ENCODE measurements at places on chromosomes 7 and 10.

GRCh38 chr10:78785066-78785465 lies 283.7 kb upstream of the ZMIZ1 start:
- no peak for DNase-seq

DNA sequence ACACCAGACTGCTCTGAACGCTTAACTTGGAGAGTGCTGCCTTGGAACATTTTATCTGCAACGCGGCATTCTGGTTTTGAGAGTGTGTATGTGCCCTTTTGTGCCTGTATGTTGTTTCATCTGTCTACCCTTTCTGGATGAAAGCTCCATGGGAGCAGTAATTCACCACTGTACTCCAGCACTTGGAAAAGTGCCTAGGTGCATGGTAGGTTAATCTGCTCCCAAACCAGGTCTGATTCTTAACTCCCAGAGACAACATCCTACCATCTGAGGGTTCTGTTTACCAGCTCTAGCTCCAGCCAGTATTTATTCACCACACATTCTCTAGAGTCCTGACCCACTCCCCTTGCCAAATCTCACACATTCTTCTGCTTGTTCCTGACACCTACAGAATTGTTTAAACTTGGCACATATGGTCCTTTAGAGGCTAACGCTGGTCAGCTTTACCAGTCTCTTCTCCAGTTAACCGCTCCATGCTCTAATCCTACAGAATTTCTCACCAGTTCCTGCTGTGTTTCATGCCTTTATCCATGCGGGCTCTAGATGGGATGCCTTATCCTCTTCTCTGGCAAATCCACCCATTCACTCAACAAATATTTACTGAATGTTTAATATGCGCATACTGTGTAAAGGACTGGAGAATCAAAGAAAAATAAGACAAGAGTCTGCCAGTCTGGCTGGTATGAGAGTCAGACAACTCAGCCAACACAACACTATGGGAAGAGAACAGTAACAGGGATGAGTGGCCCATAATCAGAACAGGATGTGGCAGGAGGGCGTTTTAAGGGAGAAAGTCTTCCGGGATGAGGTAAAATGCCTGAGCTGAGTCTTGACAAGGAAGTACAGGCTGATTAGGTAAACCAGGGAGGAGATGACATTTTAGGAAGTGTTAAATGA lies 46.3 kb downstream of the MTPN start:
- no peak for DNase-seq

DNA sequence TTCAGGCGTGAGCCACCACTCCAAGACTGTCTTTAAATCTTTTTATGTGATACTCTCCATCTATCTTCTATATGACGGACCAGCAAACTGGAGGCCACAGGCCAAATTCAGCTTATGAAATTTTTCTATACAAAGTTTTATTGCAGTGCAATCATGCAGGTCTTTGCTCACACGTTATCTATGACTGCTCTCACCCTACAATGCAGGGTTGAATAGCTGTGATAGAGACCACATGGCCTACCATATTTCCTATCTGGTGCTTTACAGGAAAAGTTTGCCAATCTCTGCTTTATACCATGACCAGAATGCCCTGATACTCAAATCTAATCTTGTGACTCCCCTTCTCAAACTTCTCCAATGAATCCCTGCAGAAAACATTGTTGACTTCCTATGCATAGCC lies 89.5 kb upstream of the ACBD5 start:
- no peak for DNase-seq

DNA sequence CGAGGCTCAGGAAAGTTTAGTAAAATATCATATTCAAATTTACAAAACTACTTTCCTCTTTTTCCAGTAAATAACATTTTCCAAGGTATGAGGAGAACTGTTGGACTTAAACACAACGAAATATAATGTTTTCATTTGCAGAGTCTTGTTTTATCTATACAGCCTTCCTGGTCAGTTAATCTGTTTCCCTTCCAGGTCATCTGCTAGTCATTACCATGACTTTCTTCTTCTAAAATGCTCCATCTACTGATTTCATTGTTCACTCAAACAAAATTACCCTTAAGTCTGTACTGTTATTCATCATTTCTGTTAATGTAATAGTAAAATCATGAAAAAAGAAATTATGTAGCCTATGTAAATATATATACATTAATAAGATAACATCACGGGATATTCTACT lies 69.8 kb downstream of the GNAI1 start:
- DNase-seq, result no peak

GRCh38 chr10:49099046-49099445 lies 16.3 kb downstream of the VSTM4 start:
- no peak for DNase-seq

- DNase-seq, result no peak
Observed at GRCh38 chr10:86056672-86057071, 309.9 kb downstream of the GRID1 start.

DNA sequence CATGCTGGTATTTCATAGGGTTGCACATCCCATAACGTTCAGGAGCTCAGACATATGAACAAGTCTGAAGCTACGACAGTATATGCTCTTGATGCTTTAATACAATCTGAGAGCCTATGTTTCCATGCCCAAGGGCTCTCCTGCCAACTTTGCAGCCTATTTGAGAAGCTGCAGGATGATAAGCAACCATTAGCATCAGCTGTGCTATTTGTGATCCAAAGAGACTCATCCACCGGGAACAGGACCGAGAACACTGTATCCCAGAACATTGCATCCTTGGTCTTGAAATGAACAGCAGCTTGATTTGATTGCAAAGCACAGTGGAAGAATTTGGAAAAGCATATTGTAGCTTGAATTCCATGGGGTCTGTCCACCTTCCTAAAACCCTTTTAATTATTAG lies 156.2 kb upstream of the PTER start:
- DNase-seq, result no peak

- DNase-seq, result no peak
Observed at GRCh38 chr10:95445223-95445836, 115.8 kb downstream of the SORBS1 start.

DNA sequence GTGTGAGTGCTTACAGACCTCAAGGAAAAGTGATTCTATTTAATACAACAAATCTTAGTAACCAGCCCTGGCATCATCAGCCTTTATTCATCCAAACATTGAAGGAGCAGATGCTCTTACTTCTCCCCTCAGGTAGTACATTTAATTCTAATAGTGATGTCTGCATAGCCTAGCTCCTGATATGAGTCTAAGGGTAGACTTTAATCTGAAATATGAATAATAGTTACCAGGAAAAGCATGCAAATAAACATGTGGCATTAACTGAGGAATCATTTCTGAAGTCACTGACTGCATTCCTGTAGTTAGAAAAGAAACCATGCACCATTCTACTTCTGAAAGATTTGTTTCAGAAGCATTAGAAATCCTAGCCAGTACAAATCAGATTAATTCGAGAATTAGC lies 25.7 kb upstream of the LMBR1 start:
- DNase-seq, result no peak

- DNase-seq, result no peak
Observed at GRCh38 chr7:15352421-15353206, 209.2 kb downstream of the AGMO start.

- no peak for DNase-seq
Observed at GRCh38 chr10:6220418-6221191, 17.9 kb downstream of the PFKFB3 start.

DNA sequence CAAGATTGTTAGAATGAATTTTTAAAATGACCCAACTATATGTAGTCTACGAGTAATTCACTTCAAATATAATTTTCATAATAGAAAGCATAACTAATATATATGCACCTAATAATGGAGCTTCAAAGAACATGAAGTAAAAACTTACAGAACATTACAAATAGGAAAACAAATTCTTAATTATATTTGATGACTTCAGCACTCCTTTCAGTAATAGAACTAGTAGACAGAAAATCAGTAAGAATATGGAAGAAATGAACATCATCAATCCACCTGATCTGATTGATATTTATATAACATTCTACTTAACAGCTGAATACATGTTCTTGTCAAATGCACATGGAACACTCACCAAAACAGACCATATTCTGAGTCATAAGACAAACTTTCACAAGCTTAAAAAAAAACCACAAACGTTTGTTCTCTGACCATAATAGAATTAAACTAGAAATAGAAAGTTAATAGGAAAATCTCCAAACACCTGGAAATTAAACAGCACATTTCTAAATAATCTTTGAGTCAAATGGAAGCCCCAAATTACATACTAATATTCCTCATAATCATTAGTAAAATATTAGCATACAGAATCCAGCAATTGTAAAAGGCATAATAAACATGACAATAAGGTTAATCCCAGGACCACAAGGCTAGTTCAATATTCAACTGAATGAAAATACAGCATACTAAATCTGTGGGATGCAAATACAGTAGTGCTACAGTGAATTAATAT lies 48.0 kb downstream of the BRAF start:
- DNase-seq, result no peak

- no peak for DNase-seq
Observed at GRCh38 chr7:13911909-13912308, 77.6 kb downstream of the ETV1 start.

DNA sequence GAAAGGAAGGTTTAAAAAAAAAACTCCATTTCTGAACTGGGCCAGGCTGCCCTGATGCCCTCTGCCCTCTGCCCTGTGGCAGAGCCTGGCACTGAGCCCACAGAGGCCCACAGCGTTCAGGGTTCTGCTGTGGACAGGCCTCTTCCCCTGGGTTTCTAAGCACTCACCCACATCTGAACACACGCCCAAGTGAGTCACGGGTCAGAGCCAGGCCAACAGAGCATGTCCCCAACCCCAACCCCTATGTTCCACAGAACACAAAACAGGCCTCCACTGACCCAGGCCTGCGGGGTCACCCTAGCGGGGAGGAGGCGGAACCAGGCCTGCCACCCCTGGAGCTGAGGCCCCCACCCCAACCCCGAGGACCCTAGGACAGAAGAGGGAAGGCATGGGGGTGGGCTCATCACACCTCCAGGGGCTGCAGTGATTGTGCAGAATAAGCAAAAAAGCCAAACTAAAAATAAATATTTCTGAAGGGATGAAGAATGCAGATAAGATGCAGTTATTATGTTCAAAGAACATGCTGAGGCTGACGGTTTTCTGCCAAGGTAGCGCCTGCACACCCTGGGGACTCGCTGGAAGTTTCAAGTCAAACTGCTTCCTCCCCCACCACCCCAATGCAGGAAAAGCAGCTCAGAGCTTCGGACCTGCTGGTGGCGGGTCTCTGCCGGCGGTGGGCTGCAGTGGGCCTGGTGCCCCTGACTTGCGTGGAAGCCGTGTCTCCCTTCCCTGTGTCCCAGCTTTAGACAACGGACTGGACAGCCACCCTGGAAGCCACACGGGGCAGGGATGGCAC lies 5.4 kb downstream of the WDR86 start:
- DNase-seq, result no peak

GRCh38 chr10:110644598-110645462 lies 694 bp downstream of the RBM20 start:
- DNase-seq, result no peak

- DNase-seq, result no peak
Observed at GRCh38 chr7:26153823-26154783, 2.1 kb downstream of the NFE2L3 start.

DNA sequence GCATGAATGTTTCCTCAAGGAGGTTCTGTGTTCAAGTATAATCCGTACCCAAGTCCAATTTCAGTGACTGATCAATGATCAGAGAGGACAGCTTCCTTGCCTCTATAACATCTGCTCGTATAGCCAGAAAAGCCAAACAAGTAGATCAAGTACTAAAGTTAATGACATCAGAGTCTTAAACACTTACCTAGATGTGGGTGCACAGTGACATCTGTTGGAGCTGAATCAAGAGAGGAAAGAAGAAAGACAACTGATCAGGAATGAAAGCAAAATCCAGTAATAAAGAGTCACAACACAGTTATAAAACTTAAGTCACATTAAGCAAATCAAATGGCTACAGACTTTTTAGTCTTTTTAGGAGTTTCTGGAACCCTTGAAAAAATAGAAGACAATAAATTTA lies 236.5 kb downstream of the RELN start:
- no peak for DNase-seq

DNA sequence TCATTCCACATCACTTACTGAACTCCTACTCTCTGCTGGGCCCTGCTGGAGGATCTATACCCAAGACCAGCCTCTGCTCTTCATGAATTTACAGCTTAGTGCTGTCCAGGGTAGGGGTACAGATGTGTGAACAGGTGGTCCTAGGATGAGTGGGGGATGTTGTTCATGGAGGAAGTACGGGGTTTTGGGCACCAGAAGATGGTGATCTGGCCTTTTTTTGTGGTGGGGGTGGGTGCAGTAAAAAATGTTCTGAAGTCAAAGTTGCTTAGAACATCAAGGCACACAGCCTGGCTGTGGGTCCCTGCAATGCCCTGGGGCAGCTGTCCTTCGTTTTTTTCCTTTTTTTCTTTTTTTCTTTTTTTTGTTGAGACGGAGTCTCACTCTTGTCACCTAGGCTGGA lies 34.2 kb upstream of the GNA12 start:
- no peak for DNase-seq

GRCh38 chr7:155426543-155427410 lies 31.2 kb upstream of the EN2 start:
- DNase-seq, result no peak

- peak; percentile 23 for DNase-seq
Observed at GRCh38 chr10:73480158-73480557, 15.7 kb downstream of the PPP3CB start.

- no peak for DNase-seq
Observed at GRCh38 chr7:28560767-28561166, 148.4 kb downstream of the CREB5 start.

GRCh38 chr7:101085162-101085964 lies at the start of gene TRIM56:
Gene TRIM56 (plus strand): TSS chr7:101085481. CDS start chr7:101087313, 1,832 bp downstream.
- DNase-seq, result peak; percentile 80

GRCh38 chr10:70590655-70591416 lies 11.7 kb downstream of the PRF1 start:
- no peak for DNase-seq

DNA sequence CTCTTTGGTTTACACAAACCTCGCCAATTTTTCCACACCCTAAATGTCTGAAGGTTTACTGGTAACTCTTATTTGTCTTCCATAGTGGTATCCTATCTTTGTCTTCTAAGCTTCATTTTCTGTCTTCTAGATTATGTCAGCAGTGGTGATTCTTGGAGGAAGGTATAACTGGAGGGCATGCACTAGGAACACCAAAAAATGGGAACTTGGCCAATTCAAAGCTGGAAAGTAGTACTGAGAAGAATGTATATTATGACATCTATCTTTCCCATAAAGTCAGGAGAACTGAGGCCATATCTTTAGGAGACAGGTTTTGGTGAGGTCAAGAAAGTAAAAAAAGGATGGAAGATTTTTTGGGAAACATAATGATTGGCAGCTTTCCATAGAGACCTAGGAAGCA lies 113.3 kb downstream of the CPEB3 start:
- DNase-seq, result no peak

DNA sequence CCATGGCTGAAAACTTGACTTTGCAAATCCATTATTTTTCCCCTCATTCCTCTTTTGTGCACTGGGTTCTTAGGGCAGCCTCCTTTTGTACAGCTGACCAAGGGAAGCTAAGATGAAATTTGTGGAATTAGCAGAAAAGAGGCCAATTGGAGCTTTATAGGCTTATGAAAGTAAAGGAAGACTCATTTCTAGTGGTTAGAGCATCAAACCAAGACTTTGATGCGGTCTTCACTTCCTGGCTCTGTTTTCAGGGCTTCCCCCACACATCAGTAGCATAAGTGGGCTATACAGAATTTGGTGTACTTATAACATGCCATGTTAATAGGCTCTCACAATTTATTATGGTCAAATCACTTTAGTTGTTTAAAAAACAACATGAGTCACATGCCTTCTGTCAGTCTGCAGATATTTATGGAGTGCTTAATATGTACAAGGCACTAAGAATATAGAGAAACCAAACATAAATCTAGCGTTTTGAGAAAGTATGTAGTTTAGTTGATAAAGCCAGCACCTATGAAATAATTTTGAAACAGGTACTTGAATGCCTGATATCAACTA lies 5.7 kb downstream of the AUTS2 start:
- no peak for DNase-seq

GRCh38 chr7:96562458-96562857 lies 147.2 kb downstream of the SEM1 start:
- DNase-seq, result no peak
